ENCODE measurements at places on chromosomes 5 and 9.

DNA sequence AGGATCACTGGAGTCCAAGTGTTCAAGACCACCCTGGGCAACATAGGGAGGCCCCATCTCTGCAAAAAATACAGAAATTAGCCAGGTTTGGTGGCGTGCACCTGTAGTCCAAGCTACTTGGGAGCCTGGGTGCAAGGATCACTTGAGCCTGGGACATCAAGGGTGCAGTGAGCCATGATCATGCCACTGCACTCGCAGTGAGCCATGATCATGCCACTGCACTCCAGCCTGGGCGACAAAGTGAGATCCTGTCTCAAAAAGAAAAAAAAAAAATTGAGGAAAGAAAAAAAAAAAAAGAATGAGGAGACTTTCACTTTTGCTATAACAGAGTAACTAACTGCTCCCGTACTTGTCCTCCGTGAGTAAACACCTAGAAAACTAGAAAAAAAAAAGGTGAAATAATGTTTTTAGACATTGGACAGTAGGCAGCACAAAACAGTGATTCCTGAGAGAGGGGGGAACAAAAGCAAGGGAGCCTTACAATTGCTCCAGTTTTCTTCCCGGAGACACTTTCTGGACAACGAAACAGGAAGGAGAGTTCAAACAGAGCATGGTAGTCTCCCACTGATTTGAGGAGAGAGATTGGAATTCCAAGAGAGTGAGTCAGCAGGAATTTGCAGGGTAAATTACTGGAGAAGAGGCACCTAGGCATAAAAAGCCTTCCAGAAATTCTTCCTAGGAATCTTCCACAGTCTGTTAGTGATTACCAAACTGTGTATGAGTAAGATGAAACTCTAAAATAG lies 6.9 kb upstream of the ZBTB5 start:
- no peak for DNase-seq

GRCh38 chr9:15346837-15347236 lies 39.8 kb upstream of the TTC39B start:
- no peak for DNase-seq

DNA sequence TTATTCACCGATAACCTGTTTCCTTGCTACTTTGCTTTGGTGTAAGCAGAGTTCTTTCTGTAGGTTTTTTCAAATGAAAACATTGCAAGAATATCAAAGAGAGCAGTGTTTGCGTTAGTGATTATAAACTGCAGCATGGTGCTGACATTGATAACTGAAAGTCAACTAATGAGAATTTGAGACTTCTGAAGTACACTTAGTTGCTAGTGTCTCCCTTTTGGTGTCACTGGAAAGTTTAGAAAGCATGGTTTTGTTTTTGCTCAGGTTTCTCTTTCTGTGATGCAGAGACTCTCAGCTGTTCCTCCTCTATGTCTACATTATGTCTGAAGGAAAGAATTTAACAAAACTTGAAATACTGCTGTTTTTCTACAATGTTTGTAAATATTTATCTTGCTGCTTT lies 80.2 kb upstream of the ZNF169 start:
- DNase-seq, result no peak

GRCh38 chr5:24714746-24715145 lies 70.0 kb upstream of the CDH10 start:
- no peak for DNase-seq

DNA sequence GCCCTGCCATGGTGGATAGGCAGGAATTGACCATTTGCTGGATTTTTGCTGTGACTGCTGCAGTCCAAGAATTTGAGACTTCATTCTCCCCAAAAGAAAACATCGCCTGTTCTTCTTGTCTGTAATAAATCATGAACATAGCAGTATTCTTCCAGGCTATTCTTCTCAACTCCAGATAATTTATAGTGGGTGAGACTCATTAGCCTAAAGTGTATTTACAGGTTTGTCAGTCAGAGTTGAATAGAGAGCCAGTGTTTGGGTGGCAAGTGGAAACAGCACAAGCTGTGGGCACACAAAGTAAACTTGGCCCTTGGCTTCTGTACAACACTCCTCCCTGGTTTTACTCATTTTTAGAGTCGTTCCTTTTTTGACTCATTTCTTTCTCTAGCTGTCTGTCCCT lies 128.2 kb upstream of the VCAN start:
- DNase-seq, result no peak

GRCh38 chr9:107737987-107738743 lies 248.6 kb upstream of the KLF4 start:
- DNase-seq, result no peak

- no peak for DNase-seq
Measured at GRCh38 chr9:24776226-24776625, 230.5 kb upstream of the IZUMO3 start.

DNA sequence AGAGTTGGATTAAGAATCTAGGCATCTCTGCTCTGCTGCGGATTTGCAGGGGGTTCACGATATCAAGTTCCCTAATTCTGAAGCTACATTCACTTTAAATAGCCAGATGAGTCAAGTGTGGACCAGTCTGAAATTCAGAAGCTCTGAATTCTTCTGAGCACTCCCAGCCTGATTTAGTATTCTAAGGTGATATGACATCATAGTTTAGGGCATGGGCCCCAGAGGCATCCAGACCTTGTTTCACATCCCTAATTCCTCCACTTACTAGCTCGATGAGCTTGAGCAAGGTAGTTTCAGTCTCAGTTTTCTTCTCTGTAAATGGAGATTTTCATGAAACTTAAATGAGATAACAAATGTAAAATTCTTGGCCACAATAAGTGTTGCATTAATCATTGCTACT lies 65.2 kb downstream of the TMEM167A start:
- peak; percentile 2 for DNase-seq

DNA sequence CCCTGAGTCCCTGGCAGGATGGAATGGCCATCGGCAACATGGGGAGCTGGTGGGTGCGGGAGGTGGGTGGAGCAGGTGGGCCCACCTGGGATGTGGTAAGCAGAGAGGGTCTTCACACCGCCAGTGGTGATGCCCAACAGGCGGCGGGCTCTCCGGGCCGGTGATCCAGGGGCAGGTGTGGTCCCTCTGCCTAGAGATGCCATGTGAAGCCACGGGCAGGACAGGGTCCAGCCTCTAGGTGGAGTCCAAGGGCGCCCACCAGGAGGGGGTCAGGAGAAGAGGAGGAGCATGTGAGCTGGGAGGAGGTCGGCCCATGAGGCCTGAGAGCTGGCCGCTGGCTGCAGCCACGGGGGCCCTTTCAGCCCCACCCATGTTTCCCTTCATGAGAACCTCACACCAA lies 221.1 kb downstream of the FANCC start:
- DNase-seq, result no peak

- DNase-seq, result no peak
Measured at GRCh38 chr5:136011414-136012001, 17.3 kb upstream of the TGFBI start.

- no peak for DNase-seq
Measured at GRCh38 chr5:18702821-18703220, 1068.6 kb downstream of the TAF11L14 start.

DNA sequence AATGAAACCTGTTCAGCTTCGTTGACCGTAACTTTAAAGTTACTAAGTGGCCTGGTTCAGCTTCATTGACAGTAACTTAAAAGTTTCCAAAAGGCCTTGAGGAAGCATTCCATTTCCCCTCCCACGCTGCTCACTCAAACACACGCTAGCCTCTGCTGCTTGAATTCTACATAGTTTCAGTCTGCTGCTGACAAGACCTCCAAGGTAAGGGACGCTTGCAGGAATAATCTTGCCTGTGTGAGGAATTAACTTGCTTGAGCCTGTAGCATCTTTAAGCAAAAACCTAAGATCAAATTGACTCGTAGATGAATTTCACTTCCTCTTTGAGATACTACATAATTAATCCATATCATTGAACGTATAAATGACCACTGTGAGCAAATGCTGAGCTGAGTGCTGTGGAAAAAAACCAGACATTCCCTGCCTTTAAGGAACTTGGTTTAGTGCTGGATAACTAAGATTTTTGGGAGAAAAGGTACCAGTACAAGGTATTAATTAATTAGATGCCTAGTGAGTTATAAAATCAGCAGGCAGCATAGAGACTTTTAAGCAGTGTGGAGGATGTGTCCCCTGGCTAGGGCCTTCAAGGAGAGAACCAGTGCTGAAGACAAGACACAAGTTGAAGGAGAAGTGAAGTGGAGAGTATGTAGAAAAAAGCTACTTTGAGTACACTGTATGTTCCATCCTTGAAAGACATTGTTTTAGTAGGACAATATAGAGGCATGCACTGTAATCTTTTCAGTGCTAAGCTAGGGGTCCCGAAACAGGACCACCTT lies 39.2 kb downstream of the GRAMD2B start:
- no peak for DNase-seq

DNA sequence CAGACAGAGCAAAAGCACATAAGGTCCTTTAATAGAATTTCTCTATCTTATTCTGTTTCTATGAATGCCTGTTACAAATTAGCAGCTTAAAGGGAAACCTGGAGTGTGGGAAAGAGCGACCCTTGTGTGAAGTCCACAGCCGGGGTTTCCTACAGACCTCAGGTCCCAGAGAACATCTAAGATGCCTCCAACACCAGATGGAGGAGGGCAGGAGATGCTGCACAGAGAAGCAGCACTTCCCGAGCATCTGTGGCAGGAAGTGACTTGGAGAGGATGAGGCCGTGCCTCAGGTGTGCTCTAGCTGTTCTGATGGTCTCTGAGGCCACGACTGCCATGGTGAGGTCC lies 26.8 kb downstream of the IRF1 start:
- no peak for DNase-seq

DNA sequence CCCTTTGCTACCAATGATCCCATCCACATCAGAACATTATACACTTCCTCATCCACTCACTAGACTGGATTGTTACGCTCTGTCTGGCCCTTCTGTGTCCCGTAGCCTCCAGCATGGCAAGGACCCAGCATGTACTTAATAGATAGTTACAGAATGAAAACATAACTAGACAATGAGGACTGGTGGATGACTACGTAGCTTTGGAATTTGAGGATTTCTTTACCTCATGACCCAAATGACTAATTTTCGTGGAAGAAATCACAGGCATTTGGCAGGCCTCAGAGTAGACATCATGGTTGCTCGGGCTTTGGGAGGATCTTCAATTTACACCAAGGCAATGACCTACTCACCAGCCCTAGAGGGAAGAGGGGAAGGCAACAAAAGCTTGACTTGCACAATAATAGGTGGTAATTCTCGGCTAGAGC lies 299.8 kb downstream of the TLE1 start:
- DNase-seq, result no peak

DNA sequence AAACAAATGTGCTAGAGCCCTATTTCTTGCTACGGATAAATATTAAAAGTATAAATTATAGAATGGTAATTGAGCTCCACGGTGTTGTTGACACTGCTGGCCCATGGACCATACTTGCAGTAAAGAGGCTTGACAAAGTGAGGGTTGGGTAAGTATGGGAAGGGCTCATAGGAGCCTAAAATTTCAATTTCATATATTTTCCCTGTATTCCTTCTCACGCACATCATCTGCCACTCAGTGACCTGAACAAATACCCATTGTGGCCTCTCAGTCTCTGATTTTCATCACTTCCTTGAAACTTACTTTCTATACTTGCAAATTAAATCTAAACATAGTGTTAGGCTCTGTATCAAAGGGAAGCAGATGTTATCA lies 116.5 kb downstream of the PIK3R1 start:
- DNase-seq, result no peak

GRCh38 chr9:81826517-81826906 lies 101.7 kb upstream of the SPATA31D4 start:
- DNase-seq, result no peak

DNA sequence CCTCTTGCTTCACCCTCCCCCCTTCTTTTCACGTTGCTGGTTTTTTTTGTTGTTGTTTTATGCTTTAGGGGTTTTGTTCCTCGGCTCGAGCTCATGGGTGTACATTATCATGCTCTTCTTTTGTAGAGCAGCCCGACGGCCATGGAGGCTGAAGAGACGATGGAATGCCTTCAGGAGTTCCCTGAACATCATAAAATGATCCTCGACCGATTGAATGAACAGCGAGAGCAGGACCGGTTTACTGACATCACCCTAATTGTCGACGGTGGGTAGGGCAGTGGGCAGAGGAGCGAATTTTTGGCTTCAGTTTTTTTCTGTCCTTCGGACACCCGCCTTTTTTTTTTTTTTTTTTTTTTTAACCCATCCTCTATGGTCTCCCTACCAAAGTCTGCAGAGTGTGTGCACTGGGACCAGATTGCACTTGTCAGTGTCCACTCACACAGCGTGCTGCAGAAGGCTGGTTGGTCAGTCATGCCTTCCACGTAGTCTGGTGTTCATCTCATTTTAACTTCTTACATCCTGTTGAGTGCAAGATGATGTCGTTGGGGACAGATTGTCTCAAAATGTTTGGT lies 1.3 kb downstream of the ZNF131 start:
- DNase-seq, result no peak

GRCh38 chr9:125189011-125189360 lies 617 bp downstream of the PPP6C start:
- DNase-seq, result peak; percentile 42

GRCh38 chr5:137356127-137356526 lies 143.0 kb downstream of the SPOCK1 start:
- DNase-seq, result no peak

DNA sequence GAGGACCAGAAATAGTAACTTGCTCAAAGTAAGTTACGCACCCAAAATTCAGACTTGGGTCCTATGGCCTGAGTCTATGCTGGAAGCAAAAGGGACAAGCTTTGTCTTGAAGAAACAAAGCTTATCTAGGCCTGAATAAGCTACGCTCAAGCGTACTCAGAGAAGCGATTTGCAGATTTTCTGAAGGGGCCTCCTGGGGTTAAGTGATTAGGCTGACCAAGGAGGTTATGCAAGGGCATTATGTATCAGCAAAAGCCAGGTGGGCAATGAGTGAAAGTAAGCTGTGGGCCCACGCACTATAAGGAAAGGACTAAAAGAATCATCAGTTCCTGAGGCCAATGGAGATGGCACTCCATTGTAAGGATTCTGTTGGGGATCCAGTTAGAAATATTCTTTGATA lies 122.1 kb downstream of the SNX18 start:
- DNase-seq, result no peak

GRCh38 chr5:56085193-56085592 lies 90.4 kb upstream of the IL6ST start:
- no peak for DNase-seq

DNA sequence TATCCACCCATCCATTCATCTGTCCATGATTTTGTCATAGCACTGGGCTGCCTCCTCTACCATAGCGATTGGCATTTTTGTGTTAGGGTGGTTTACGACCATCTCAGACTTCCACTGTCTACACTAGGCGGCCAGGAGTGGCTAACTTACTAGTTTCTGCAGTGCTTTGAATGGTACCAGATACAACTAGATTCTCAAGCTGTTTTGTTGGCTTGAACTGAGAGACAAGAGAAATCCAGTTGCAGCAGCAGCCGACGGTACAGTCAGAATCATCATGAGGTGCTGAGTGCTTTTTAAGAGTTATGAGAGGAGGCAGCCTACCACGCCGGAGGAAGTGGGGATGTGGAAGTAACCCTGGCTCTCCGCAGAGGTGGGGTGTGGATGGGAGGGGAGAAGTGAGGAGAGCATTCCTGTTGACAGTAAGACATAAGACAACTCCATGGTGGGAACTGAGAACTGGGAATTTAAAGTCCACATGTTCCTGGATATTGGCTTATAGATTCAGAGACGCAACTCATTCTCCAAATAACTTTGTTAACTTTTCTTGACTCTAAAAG lies 27.9 kb downstream of the COL5A1 start:
- no peak for DNase-seq

All from CD4-positive, alpha-beta T cell treated with Interleukin-10 for 1 hour (primary cell).